Stimulated activated CD4-positive, alpha-beta T cell treated with anti-CD3 and anti-CD28 coated beads, Interleukin-4, amount 100 ng/mL, for 4 hours (primary cell): ENCODE measurements at places on chromosomes 2 and 18.
A peak's percentile ranks its signal among the peaks of the same experiment; 100 is the strongest.

GRCh38 chr2:108607706-108608301 is 73.5 kb downstream of the LIMS1 start:
- peak; percentile 38 for DNase-seq

DNA sequence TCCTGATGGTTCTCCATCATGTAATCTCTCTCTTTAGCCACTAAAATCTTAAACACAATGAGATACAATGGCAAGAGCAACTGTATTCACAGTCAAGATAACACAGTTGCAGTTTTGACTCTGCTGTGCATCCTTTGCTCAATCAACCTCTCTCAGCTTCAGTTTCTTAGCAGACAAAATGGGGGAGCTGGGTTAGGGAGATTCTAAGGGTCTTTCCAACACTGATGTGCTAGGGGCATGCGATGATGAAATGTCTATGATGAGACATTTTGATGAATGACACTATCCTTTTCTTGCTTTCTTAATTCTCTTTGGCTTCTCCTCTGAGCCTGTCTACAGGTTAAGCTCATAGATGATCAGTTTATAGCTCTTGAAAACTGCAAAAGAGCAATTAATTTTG is 1.1 kb downstream of the SERPINB10 start:
- no peak for DNase-seq

DNA sequence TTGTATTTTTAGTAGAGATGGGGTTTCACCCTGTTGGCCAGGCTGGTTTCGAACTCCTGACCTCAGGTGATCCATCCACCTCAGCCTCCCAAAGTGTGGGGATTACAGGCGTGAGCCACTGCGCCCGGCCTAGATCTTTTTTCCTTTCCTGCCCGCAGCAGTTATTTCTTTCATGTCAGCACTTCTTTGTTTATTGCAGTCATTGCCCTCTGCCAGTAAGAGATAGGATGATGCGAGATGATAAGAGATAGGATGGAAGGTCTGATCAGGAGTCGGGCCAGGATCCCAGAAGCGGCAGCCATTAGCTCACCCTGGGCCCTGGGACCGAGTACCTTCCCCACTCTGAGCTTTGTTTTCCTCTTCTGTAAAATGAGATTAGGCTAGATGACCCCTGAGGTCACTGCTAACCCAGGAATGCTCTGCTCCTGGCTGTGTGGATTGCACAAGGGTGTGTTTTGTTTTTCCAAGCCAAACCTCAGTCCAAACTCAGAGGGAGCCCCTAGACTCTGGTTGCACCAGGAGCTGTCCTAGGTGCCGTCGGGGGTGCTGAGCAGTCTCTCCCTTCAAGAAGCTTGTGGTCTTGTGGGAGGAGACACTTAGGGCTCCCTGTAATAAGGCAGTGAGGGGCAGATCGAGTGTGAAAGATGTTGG is 63.3 kb downstream of the LPIN1 start:
- DNase-seq: no peak

DNA sequence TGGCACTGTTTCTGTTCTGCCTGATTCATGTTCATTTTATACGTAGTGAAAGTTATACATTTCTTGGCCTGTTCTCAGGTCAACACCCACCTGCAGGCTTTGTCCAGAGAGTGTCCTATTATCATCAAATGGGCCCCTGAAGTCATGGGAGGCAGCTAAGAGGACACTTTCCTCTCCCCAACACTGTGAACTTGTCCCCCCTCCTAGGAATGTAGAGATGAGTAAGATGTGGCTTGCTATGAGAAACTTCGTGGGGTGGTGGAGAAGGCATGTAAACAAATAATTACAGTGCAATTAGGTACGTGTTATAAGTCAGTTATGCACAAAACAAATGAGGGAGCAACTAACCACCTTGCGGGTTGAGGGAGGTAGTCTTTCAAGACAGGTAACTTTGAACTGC is 57.9 kb downstream of the COL4A3 start:
- DNase-seq: no peak

DNA sequence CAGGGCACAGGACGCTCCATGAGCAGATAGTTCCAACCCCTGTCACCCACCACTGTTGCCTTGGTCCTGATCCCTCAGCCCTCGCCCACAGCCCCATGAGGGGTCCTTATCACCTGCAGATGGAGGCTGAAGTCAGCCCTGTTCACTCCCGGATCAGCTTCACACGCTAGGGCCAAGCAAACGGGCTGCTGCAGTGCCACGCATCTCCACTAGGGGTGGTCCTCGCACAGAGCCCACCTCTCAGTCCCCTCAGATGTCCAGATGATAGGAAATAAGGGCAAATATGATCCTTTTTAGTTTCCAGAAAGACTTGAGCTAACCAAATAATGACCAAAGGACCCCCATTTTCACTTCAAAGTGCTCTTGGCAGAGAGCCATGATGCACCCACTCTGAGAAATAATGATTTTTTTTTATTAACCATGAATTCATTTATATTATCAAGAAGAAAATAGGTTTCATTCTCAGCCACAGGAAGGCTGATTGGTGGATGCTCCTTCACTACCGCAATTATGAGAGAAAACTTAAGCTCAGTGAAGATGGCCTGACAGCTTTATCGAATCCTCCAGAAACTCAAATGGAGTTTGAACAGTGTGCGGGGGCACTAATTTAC is 71.9 kb upstream of the KLHL29 start:
- DNase-seq: peak; percentile 18

GRCh38 chr18:78914249-78914935 is 65.2 kb upstream of the SALL3 start:
- DNase-seq: no peak

DNA sequence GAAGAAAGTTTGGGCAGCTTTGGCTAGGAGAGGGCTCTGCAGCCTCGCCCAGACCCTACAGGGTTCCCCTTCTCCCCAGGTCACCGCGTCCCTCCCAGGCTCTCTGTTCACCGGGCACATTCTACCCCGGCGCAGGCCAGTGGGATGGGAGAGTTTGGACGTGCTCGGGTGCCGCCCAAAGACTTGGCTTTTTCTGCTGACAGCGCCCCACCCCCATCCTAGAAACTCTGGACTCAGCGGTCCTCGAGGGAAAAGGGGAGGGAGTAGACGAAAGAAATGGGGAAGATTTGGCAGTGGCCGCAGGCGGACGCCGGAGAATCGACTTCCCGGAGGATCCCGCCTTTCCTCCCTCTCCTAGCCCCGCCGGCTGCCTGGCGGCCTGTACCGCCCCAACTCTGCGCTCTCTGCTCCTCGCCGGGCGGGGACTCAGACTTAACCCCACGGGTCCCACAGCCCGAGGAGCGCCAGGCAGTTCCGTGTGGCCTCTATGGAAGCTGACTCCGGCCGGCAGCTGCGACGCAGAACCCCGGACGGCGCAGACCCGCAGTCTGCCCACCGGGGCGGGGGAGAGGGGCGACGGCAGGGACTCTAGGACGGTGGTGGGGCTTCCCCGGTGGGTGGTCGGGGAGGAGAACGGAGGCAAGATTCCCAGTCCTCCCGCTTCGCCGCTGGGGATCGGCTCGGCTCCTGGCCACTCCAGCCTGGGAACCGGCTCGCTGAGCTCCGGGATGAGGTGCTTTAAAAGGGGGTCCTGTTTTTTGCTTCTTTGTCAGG is 863 bp upstream of the SIX2 start:
- no peak for DNase-seq

DNA sequence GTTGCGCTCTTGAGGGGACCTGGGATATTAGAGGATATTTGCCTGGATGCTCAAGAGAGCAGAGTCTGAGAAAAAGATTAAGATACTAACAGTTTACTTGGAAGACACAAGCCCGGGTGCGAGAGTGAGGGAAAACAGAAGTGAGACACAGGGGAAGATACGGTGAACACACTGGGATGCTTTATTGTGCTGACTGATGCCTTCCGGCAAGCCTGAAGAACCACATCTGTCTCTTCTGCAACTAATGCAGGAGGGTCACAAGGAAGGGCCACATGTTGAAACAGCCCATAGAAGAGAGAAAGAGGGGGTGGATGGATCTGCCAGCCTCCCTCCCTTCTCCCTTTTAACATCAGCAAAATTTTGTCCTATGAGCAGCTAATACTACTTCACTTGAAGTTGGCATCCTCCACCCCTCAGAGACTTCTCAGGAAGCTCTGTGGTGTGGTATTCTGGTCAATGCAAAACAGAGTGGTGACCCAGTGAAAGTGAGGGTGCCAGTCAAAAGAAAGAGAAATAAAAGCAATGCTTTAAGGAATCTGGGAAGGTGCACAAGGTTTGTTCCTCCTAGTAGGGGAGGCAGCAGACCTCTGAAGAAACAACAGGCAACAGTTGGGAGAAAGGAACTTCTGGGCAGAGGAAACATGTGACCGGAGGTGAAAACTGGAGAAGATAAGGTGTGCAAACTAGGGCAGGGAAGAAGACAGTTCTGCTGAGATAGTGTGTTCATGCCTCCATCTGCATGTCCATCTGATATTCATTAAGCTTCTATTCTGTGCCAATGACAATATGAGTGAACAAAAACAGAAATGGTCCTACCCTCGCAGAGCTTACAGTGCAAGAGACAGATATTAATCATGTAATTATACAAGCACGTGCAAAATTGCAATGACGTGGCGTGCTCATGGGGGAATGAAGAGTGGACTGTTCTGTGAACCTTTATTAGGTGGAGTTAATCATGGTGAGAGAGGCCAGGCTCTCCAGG is 107.1 kb downstream of the LYPD6B start:
- no peak for DNase-seq

DNA sequence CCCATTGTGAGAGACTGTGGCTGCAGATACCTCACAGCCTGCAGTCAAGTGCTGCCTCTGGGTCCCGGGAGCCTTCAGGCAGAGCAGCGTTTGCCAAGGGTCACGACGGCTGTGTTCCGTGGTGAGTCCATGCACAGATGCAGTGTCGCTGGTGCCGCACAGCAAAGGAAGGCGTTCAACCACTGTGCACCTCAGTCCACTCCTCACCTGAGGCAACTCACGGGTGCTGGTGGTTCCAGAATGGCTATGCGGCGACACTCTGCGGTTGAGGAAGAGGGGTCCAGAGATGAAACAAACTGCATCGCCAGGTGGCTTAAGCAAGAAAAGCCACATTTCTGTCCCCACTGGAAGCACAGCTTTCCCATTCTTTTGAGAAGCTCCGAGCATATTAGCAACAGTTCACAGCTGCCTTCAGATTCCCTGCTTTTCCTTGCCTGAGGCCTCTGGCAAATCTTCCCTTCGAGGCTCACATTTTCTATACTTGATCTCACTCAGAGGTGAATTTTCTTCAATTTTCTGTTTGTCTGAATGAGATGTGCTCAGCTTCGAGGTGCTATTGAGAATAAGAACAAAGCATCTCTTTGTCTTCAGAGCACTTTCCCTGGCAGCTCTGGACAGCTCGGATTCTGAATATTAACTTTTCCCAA is 208.8 kb upstream of the TWIST2 start:
- DNase-seq: no peak

- DNase-seq: no peak
These were observed 1.7 kb downstream of the RTN4 start for GRCh38 chr2:55048508-55049042.

DNA sequence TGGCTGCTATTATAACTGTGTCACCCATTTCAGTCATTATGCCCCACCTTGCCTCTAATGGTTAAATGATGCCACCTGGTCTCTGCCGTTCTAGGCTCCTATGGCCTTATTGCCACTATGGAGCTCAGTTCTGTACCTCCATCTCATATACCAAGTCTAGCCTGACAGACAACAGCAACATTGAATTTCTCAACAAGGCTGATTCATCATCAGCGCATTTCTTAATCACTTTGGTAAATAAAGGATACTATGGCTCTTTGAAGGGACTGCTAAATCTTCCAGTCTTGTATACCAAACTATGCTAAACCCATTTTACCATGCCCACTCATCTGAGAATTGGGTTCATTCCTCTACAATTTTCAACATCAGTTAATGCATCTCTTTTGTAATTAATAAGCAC is 784.5 kb upstream of the CELF4 start:
- no peak for DNase-seq

DNA sequence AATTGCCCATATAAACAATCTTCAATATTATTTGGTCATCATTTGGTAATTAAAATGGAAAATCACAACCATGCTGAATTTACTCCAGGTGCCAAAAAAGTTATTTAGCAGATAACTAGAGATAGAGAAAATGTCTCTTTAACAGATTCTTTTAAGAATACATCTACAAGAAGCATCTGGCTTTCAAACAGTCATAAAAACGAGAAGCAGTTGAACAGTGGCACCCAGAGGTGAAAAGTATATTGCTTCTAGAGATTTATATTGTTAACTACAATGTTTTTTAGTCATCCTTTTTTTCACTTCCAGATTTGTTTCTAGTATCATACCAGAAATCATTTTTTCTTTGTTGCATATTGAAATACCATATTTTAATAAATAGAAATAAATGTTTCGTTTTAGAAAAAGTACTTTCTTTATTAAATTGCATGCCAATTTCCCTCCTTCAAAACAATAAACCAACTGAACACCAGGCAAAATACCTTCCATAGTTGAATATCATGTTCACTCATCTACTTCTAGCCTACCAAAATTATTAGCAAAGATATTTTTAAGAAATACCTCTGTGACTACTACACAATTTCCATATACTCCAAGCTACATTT is 65.4 kb upstream of the HNRNPA3 start:
- DNase-seq: no peak

- DNase-seq: no peak
These were observed 99.4 kb upstream of the SCN7A start for GRCh38 chr2:166593403-166593802.

DNA sequence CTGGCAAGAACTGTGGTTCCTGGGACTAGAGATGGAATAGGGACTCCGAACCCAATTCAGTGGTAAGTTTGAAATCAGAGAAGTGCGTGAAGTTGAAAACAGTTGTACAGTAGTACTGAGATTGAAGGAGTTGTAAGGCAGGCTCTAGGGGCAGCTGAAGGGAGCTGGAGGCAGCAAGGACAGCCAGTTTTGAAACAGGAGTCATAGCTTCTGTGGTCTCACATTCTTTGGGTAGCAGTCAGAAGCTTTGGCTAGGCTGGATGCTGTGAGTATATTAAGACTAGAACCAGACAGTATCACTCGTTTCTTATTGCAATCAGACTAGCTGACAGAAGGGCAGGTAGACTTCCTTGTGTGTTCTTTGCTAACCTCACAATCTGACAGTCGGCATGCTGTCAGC is 64.5 kb upstream of the ADAM23 start:
- no peak for DNase-seq

GRCh38 chr2:191666732-191667131 is 11.2 kb upstream of the NABP1 start:
- no peak for DNase-seq

DNA sequence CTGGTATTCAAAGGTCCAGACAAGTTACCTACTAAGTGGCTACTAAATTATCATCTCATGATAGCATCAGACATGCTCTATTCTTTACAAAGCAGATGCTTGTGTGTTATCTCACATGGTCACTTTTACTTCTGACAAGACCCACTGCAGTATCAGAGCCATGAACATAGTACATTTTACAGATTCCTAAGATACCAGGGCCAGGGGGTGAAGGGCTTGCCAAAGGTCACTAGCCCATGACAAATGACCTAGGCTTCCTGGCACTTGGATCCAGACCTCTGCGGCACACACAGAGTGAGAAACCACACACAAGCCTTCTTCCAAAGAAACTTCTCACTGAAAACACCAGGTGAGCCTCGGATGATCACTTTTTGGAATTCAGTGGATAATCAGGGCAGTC is 446.8 kb downstream of the EIPR1 start:
- no peak for DNase-seq
